Uterus (tissue), 4 donors: ENCODE measurements at places on chromosomes 5 and 9. TPM values are rescaled to one million over a fixed set of nuclear protein-coding genes. Genes with fewer than 3 reads are reported as not detected.

DNA sequence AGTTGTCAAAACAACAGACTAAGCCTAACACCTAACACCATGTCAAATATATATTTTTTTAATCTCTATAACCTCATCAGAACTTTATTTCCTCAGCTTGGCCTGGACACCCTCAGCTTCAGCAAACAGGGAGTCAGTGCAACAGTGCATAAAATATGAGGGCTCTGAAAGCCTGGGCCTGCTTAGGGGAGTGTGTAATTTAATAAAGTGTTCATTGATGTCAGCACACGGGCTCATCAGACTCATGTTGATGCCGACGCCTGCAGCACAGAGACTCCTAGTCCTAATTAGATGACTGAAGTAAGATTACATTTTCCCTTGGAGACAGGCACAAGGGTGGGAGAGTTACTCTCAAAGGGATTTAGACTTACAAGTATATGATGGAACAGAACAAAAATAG is 37.8 kb downstream of the CDH10 start:
- H3K27ac ChIP-seq: no peak overlapping the region
- DNase-seq: no peak
- H3K4me1 ChIP-seq: no peaks in the 10 kb centered on the region
- H3K4me3 ChIP-seq: no peak overlapping the region
- no peaks in the 10 kb centered on the region for H3K27me3 ChIP-seq

Gene HOMER1
- total RNA-seq: 2.8 TPM

Gene SLC28A3
- 0.76 TPM for total RNA-seq

GRCh38 chr5:82151662-82152061 is 126.5 kb downstream of the RPS23 start:
- no peak overlapping the region for H3K27ac ChIP-seq
- no peak for DNase-seq
- H3K36me3 ChIP-seq: no peaks in the 10 kb centered on the region
- H3K4me1 ChIP-seq: no peaks in the 10 kb centered on the region

GRCh38 chr9:76218886-76219445 is 175.3 kb downstream of the RFK start:
- H3K4me3 ChIP-seq: no peak overlapping the region
- no peak for DNase-seq
- no peaks in the 10 kb centered on the region for H3K4me1 ChIP-seq
- H3K27me3 ChIP-seq: no peaks in the 10 kb centered on the region

DNA sequence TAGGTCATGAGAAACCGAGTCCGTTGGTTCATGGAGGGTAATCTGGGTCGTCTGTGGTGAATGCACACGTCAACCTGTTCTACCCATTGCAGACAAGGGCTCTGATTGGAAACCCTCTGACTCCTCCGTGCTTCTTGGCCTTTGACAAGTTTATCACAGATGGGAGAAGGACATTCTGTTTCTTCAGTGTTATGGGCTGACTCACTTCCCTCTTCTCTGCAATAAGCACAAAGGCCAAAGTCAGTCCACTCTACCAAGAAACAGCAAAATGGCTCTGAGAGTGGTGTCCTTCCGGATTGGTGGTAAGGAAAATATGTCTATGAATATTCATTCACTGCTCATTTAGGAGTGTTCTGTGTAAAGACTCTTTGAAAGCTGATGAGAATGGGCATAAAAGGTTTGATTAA is 89.3 kb downstream of the FEM1C start:
- H3K27me3 ChIP-seq: no peaks in the 10 kb centered on the region
- H3K4me1 ChIP-seq: no peaks in the 10 kb centered on the region
- H3K36me3 ChIP-seq: no peaks in the 10 kb centered on the region

DNA sequence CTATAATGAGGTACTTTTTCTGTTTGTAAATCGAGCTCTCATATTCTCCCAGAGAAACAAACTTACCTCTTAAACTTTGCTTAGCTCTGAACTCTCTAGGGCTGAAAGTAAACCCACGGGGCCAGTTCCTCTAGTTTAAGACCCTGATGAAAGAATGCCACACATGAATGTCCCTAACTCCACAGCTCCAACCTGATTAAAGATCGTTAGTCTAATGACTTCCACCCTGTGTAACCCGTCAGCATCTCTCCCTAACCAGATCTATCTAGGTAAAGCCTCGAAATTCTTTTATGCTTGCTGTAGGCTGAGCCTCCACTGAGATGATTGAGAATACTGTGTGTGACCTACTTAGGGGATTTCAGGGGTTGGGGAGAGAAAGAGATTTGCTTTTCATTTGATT is 27.0 kb downstream of the ADRA1B start:
- H3K27ac ChIP-seq: no peak overlapping the region
- H3K4me1 ChIP-seq: no peaks in the 10 kb centered on the region
- no peak for DNase-seq
- no peaks in the 10 kb centered on the region for H3K36me3 ChIP-seq
- H3K27me3 ChIP-seq: no peaks in the 10 kb centered on the region

Gene PCDHB8
- total RNA-seq: 5.4 TPM

DNA sequence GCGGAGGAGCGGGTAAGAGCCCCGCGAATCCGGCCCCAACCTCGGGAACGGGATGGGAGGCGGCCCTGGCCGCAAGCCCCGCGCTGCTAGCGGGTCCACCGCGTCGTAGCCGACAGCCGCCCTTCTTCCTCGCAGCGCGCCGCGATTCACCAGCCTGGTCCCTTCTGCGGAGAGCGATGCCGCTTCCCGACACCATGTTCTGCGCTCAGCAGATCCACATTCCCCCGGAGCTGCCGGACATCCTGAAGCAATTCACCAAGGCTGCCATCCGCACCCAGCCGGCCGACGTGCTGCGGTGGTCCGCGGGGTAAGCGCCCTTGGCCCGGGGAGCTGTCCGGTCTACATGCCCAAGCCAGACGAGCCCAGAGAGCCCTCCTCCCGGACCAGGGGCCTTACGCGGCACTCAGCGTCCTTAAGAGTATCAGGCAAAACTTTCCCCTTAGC is 335 bp downstream of the ROPN1L start:
- H3K27ac ChIP-seq: peak overlapping the region; percentile 87
- peak overlapping the region; percentile 55 for H3K4me3 ChIP-seq
- no peaks in the 10 kb centered on the region for H3K27me3 ChIP-seq
- no peaks in the 10 kb centered on the region for H3K36me3 ChIP-seq
- peaks cover 4% of the 10 kb centered on the region for H3K4me1 ChIP-seq

- no peaks in the 10 kb centered on the region for H3K27me3 ChIP-seq
- no peaks in the 10 kb centered on the region for H3K4me1 ChIP-seq
- no peak for DNase-seq
- H3K36me3 ChIP-seq: no peaks in the 10 kb centered on the region
- no peak overlapping the region for H3K4me3 ChIP-seq
Observed at GRCh38 chr9:110157823-110158664, 49.9 kb downstream of the C9orf152 start.

GRCh38 chr5:173704615-173705511 is 88.4 kb upstream of the BOD1 start:
- no peaks in the 10 kb centered on the region for H3K4me1 ChIP-seq
- no peaks in the 10 kb centered on the region for H3K36me3 ChIP-seq
- H3K27ac ChIP-seq: no peak overlapping the region
- no peaks in the 10 kb centered on the region for H3K27me3 ChIP-seq

Gene IRGM
- total RNA-seq: 0.48 TPM

Gene ACOT12
- not detected for total RNA-seq

- no peaks in the 10 kb centered on the region for H3K27me3 ChIP-seq
- no peak overlapping the region for H3K4me3 ChIP-seq
- no peaks in the 10 kb centered on the region for H3K36me3 ChIP-seq
- no peaks in the 10 kb centered on the region for H3K4me1 ChIP-seq
- no peak for DNase-seq
- no peak overlapping the region for H3K27ac ChIP-seq
Observed at GRCh38 chr9:571066-571465, 270.4 kb upstream of the DMRT1 start.

Gene TMEM232
- total RNA-seq: 19.3 TPM

GRCh38 chr9:103188781-103189350 is 193.7 kb downstream of the CYLC2 start:
- H3K36me3 ChIP-seq: no peaks in the 10 kb centered on the region
- H3K4me3 ChIP-seq: no peak overlapping the region
- peak overlapping the region; percentile 43 for H3K27ac ChIP-seq
- DNase-seq: peak; percentile 31

- H3K36me3 ChIP-seq: no peaks in the 10 kb centered on the region
- H3K27me3 ChIP-seq: no peaks in the 10 kb centered on the region
- H3K27ac ChIP-seq: no peak overlapping the region
- no peak for DNase-seq
Observed at GRCh38 chr5:139027150-139027549, 152.0 kb upstream of the LRRTM2 start.

- no peak for DNase-seq
- no peak overlapping the region for H3K27ac ChIP-seq
- H3K4me3 ChIP-seq: no peak overlapping the region
Observed at GRCh38 chr5:108222011-108222410, 159.9 kb downstream of the FBXL17 start.

Gene NSG2
- not detected for total RNA-seq

DNA sequence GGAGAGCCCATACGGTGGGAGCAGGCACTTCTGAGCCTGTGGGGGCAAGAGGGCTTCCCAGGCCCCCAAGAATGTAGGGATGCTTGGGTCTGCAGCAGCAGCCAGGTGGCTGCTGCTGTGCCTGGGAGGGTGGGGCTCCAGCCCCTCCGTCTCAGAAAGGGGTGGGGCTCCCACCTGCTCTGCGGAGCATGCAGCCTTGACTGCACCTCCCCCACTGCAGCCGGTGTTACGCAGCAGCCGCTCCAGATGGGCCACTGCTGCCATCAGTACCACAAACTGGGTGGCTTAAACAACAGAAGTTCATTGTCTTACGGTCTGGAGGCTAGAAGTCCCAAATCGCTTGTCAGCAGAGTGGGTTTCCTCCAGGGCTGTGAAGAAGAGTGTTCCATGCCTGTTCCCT is 365.5 kb downstream of the TMEM38B start:
- H3K4me3 ChIP-seq: no peak overlapping the region
- no peaks in the 10 kb centered on the region for H3K27me3 ChIP-seq
- DNase-seq: no peak
- H3K36me3 ChIP-seq: no peaks in the 10 kb centered on the region

DNA sequence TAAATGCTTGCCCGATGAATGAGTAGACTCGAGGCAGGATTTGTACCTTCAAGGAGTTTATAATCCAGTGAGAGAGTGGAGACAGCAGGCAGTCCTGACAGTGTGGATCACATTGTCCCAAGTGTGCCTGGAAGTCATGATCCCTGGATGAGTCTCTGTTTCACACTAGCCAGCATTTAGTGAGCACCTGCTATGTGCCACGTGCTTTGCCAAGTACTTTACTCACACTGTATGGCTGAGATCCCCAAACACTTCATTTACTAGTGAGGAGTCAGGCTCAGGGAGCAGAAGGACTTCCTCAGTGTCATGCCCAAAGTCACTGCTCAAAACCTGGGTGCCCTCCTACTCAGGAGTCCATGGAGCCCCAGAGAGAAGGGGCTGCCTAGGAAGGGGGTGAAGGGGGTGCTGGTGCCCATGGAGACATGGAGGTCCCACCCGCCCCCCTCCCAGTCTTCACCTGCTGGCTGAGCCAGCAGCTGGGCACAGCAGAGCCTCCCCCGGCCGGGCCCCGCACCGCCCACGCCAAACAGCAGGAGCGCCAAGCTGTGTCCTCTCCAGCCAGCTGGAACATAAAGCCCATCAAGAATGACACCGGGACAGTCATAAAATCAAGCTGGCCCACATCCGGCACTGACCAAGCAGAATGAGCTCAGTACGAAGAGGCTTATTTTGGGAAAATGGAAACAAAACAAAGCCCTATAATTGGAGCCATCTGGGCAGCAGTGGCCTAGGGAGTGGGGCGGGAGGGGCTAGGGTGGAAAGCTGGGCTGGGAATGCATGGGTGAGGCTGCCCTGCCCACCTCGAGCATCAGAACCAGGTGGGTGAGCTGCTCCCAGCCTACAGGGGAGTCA is 10.6 kb downstream of the LAMC3 start:
- no peaks in the 10 kb centered on the region for H3K36me3 ChIP-seq
- no peak for DNase-seq
- H3K27me3 ChIP-seq: no peaks in the 10 kb centered on the region
- H3K27ac ChIP-seq: no peak overlapping the region

Gene IL4
- not detected for total RNA-seq

Gene AMBP
- total RNA-seq: not detected

- H3K27me3 ChIP-seq: no peaks in the 10 kb centered on the region
- H3K4me1 ChIP-seq: no peaks in the 10 kb centered on the region
- no peak overlapping the region for H3K27ac ChIP-seq
- no peak for DNase-seq
- no peak overlapping the region for H3K4me3 ChIP-seq
Observed at GRCh38 chr9:125119643-125120286, 23.6 kb downstream of the SCAI start.

Gene SPINK4
- total RNA-seq: not detected

DNA sequence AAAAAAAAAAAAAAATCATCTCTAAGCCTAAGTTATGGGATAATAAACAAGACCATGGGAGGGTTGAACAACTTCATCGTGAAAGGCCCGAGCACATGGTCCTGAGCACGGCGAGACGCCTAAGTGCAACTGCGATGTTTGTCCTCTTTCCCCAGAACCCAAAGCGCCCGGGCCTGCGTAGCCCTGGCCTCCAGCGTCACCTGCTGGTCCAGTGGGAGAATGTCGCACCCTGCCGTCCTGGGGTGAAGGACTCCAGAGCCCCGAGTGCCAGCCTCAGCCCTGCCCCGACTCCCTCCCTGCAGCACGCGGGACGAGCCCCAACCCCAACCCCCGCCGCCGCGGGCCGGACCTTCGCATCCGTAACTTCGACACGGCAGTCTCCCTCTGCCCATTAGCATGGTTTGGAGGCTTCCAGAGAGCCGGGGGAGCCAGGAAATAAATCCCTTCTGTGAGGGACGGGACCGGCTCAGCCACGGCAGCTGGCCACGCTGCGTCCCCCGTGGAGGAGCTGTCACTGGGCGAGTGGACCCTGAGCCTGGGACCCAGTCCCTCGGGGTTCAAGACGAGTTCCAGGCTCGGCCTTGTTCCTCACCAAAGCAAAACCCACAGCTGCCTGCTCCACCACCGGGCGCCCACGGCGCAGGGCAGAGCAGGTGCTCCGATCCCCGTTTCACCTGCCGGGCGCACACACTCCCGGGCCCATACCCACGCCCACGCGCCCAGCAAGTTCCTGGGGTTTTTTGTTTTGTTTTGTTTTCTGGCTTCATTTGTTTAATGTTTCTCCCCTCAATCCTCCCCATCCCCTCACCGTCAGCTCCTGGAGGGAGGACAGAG is 132.5 kb upstream of the HAND1 start:
- peak; percentile 24 for DNase-seq
- no peak overlapping the region for H3K4me3 ChIP-seq
- H3K36me3 ChIP-seq: no peaks in the 10 kb centered on the region
- peaks cover 24% of the 10 kb centered on the region for H3K27me3 ChIP-seq
